ENCODE measurements at places on chromosomes 12 and 14. TPM values are rescaled to one million over a fixed set of nuclear protein-coding genes. Genes with fewer than 3 reads are reported as not detected.

The B4GALNT3 gene
- total RNA-seq: 32.1 TPM

- DNase-seq: peak; percentile 10
Measured at GRCh38 chr14:104288272-104288671, 149.9 kb downstream of the KIF26A start.

The TAS2R46 gene
- total RNA-seq: not detected

GRCh38 chr14:47153746-47154145, 502.2 kb upstream of the RPL10L start:
- no peak for DNase-seq

- no peak for DNase-seq
Measured at GRCh38 chr14:79660053-79660939, 551.0 kb downstream of the DIO2 start.

GRCh38 chr14:80798878-80799277, 142.7 kb downstream of the CEP128 start:
- DNase-seq: no peak

The SMCO2 gene
- not detected for total RNA-seq

GRCh38 chr14:105738638-105739037, 212.3 kb downstream of the TMEM121 start:
- DNase-seq: no peak

GRCh38 chr12:117298648-117299225, 62.7 kb downstream of the NOS1 start:
- DNase-seq: no peak

DNA sequence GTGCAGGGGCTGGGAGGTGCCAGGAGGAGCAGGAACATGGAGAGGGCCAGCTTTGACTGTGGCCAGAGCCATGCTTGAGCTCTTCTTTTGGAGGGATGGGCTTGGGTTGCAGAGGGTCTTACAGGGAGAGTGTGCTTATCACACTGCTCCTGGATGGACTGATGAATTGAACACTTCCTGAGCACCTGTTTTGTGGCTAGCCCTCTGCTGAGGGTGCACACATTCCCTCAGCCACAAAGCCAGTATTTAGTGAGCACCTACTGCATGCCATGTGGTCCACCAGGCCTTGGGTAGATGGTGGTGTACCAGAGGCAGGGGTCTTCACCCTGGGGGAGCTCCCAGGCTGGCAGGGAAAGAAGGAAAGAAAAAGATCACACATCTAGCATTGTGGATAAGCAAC, 118.9 kb downstream of the SLC25A47 start:
- DNase-seq: no peak

The KRT76 gene
- not detected for total RNA-seq

The CIDEB gene
- total RNA-seq: 2.9 TPM

GRCh38 chr12:42056130-42056529, 88.5 kb downstream of the GXYLT1 start:
- DNase-seq: no peak

- no peak for DNase-seq
Measured at GRCh38 chr14:104228716-104229533, 90.5 kb downstream of the KIF26A start.

The CCDC184 gene
- 0.97 TPM for total RNA-seq

DNA sequence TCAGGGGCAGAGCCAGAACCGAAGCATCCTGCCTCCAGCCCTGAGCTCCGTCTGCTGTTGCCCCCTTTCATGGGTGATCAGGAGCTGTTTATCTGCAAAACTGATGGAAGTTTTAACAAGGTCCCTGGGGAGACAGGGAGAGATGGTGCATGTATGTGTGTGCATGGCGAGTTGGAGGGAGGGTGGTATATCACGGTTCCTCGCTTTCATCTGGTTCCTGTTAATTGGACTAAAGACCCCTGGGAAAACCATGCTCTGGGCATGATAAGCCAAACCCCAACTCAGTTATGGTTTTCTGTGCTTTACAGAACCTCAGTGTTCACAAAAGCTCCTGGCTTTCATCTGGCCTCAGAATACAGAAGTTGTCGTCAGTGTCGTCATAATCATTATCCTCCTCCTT, 133.6 kb downstream of the KSR2 start:
- no peak for DNase-seq

DNA sequence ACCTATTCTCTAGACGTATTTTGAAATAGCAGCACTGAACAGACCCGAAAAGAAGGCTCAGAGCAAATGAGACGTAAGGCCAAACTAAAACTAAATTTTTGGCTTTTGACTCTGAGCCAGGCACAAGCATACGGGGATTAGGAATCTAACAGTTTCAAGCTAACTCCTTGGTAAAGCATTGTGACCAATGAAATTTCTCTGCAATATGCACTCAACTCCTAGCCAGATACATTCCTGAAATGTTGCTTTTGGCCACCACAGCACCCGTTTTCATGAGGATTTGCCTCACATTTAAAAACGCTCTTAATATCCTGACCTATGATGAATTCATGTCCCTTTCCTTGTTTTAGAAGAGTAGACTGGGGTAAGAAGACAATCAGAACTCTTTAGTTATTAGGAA, 53.1 kb upstream of the NPFF start:
- DNase-seq: no peak

- no peak for DNase-seq
Measured at GRCh38 chr12:98217257-98217656, 298.1 kb upstream of the TMPO start.

The TARBP2 gene
- total RNA-seq: 10.8 TPM

DNA sequence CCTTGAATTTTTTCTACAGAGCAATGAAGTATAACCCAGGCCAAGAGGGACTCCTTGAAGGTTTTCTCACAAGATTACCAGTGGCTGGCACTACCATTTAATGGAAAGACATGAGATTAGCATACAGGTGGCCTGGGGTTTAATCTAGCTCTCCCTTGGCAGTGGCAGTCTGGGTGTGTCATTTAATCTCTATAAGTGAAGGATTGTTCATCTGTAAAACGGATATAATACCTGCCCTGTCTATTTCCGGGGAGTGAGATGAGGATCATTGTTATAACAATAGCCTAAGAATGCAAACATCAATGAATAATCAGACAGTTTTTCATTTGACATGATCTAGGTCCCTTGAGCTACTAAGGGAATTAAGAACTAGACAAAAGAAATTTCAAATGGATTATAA, 168.7 kb upstream of the CPNE8 start:
- DNase-seq: no peak

DNA sequence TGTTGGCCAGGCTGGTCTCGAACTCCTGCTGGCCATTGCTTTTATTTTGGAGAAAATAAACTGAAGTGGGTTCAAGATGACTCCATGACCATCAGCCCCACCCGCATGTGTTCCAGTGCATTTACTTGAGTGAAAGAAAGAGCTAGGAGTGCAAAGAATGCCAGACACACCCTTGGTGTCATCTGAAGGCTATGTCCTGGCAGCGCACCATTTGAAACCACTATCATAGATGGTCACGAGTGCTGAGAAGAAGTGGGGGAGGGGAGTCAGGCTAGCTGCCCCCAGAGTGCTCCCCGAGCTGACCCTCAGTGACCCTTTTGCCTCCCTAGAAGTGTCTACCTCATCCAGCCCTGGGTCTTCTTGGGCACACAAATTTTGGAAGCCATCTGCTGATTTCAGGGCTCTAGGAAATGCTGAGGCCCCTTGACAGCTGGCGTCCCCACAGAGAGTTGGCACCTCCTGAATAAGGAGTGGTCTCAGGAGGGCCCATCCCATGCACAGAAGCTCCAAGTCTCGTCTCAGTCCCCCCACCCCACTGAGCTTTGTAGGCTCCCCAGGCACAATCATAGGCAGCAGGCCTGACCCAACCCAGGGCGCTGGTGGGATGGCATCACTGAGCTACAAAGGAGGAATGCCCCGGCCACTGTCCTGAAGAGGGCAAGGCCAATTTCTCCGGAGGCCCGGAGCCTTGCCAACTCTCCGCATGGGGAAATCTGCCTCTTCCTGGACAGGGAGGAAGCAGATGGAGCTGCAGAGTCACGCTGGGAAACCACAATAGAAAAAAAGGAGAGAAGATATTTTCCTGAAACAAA, 28.0 kb downstream of the PXN start:
- peak; percentile 90 for DNase-seq

DNA sequence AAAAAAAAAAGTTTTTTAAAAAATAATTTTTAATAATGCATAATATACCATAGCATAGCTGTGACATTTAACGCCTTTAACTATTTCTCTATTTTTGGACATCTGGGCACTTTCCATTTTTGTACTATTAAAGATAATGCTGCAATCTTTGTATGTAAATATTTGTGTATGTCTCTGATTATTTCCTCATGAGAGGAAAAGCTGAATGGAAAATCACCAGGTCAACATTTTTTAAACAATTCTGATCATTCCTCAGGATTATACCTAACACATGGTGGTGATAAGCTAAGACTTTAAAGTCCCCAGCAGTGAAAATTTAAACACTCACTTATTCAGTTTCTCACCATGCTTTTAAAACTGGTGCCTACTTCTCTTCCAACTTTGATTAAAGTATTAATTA, 31.3 kb upstream of the NR1H4 start:
- no peak for DNase-seq

DNA sequence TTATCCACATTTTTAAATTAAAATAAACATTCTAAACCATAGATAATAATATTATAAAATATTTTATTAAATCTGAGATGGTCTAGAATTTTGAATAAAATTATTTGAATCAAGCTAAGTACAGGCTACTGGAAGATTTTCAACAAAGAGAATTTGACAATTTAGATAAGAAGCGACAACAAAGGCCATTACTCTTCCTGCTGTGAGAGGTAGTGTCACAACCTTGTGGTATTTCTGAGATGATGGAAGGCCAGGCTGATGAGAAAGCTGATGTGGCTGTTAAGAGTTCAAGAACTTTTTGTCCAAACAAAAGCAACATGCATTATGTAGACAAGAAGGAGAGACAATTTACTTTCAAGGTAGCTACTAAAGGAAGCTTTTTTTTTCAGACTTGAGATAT, 43.7 kb upstream of the CNTN1 start:
- no peak for DNase-seq

The KRT2 gene
- total RNA-seq: not detected

DNA sequence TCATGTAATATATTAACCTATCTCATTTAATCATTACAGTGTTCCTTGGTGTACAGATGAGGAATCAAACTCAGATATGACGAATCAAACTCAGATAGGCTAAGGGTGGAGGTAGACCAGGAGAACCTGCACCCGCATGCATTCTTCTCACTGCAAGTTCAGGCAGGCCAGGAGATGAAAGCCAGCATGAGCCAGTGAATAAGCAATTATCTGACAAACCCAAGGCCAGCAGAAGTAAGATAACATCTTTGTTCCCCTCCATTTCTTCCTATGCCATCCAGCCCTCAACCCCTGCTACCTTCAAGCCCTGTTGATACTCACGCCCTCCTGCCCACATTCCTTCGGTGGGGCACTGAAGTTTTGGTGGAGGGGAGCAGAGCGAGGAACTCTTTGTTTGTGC, 152.2 kb downstream of the ETV6 start:
- DNase-seq: no peak

- no peak for DNase-seq
Measured at GRCh38 chr12:77151030-77151429, 85.7 kb upstream of the E2F7 start.

GRCh38 chr12:108939594-108939993, 59.7 kb downstream of the DAO start:
- no peak for DNase-seq

DNA sequence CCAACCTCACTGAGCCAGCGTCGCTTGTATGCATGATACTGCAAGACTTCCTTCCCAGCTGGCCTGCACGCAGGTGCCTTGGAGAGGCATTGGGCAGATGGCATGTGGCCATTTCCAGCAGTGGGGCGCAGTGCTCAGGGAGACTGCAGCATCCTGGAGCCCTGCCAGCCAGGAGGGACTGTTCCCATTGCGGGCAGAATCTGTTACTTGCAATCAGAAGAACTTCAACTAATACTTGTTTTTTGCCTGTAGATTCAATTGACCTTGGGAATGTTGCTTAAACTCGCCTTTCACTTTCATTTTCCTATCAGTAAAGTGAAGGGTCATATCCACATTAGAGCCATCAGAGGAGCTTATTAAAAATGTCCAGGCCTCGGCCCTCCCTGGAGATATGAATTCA, 29.8 kb downstream of the ANKRD9 start:
- DNase-seq: peak; percentile 69

The MUCL1 gene
- total RNA-seq: not detected

- DNase-seq: no peak
Measured at GRCh38 chr12:28955931-28956330, 193.1 kb upstream of the FAR2 start.

The FITM1 gene
- total RNA-seq: 126 TPM

- no peak for DNase-seq
Measured at GRCh38 chr12:121432740-121433480, 33.0 kb downstream of the RNF34 start.

Data from Right ventricle myocardium superior (tissue), 1 donor.